NAMALWA (cell line): ENCODE measurements at places on chromosomes 6 and 20.

DNA sequence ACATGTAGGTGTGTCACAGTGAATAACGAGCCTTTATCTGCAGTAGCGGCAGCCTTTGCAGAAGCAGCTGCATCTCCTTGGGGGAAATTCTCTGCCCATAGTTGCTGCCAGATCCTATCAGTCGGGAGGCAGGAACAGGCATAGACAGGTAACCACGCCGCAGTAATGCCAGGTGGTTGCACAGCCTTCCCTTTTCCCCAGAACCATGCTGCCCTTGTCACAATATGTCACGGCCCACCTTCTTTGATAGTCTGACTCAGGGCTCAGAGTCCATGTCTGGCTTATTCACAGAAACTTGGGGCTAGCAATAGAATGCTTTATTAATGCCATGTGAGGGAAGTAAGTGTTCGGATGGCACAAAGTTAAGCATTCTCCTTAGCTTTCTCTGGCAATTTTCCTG, 76.6 kb downstream of the F13A1 start:
- no peak for DNase-seq

- DNase-seq, result no peak
These were observed 53.8 kb upstream of the GMPR start for GRCh38 chr6:16184551-16184950.

GRCh38 chr6:95946906-95947305, 68.9 kb upstream of the FUT9 start:
- DNase-seq, result no peak

DNA sequence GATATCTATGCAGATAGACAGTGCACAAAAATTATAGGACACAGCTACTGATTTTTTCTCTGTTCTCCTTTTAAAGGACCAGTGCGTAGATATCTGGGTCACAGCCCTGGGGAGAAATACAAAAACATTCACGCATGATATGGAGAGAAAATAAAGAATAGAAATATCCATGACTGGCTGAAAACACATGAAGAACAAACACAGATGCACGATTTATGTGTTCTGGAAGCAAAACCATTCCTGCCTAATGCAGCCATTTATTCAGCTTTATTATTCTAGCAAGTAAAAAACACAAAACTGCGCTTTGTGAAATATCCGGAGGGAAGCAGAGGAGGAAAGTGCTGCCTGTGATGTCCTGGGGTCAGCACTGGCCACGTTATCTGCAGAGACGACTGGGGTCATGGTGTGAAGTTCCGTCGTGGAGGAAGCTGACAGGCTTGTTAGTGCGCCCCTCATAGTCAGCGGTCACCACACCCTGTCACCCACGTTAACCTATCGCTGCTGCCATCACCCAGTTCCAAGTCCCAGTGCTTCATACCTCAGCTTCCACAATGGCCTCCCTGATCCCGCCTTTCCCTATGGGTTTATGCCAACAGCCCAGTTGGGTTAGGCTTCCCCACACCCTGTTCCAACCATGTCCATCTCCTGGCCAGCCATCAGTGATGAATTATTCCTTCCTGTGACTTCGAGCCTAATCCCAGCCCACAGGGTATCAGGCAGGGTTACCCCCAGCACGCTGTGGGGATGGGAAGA, 86.6 kb upstream of the RPS6KA2 start:
- no peak for DNase-seq

GRCh38 chr6:49325891-49326290, 137.2 kb downstream of the MMUT start:
- DNase-seq, result no peak

DNA sequence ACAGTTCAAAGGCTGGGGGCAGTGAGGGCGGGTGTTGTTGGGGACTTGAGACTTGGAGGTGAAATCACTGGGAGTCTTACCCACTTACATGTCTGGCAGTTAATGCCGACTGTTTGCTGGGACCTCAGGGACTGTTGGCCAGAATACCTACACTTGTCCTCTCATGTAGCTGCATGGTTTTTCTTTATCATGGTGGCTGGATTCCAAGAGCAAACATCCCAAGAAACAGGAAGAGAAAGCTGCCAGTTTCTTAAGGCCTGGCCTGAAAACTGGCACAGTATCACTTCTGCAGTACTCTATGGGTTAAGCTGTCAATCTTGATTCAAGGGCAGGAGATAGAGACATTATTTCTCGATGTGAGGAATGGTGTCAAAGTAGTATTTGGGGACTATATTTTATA, 19.8 kb upstream of the C6orf62 start:
- DNase-seq, result no peak

GRCh38 chr6:42099340-42100028, 42.9 kb downstream of the C6orf132 start:
- no peak for DNase-seq

DNA sequence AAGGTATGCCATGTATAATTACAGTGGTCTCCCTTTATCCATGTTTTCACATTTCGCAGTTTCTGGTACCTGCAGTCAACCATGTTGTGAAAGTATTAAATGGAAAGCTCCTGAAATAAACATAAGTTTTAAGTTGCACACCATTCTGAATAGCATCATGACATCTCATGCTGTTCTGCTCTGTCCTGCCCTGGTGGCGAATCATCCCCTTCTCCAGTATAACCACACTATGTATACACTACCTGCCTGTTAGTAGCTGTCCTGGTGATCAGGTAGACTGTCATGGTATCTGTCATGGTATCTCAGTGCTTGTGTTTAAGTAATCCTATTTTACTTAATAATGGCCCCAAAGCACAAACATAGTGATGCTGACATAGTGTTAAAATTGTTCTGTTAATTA, 97.1 kb downstream of the ZFAND3 start:
- no peak for DNase-seq

- no peak for DNase-seq
These were observed 18.6 kb upstream of the FAM135A start for GRCh38 chr6:70394518-70395300.

DNA sequence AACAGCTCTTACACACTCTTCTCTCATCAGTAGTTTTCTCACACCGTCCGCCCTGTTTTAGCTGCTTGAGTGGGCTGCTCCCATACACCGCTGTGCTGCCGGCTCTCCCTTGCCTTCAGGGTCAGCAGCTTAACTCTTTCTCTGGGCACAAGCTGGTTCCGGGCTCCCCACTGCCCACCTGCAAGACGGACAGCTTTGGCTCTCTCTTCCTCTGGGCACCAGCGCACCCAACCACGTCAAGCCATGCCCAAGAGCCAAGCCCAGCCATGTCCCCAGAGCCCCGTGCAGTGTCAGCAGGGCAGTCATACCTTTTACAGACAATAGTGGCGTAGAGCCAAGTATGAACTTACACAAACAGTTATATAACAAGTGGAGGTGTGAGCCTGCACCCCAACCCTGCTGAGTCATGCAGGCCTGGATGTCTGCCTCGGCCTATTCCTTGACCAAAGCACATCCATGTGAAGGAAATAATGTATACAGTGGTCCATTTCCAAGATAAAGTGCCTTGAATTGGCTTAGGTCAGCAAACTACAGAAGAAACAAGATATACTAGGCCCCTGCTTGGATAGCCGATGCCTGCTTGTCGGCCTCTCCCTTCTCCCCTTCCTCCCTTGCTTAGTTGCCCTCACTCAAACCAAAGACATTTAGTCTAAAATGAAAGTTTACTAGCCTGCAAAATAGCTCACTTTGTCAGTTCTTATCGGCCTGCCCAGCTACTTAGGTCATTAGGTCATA, 89.3 kb downstream of the JPH2 start:
- DNase-seq, result no peak

GRCh38 chr6:2982426-2983117, 11.2 kb upstream of the SERPINB6 start:
- no peak for DNase-seq

DNA sequence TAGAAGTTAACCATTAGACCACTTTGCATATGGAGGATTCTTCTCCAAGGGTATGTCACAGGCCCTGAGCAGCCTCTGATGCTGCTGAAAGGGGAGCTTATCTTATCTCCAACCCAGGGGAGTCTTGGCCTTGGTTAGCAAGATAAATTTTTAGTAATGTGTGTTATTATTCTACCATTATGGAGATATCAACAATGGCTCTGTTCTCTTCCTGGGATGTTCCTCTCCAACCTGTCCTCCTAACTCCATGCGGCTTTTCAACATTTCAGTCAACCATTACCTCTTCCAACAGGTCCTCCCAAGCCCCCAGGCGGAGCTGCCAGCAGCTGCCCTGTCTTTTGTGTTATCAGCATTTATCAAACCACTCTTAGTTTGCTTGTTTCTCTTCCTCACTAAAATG, 48.4 kb upstream of the FOXC1 start:
- DNase-seq, result no peak

DNA sequence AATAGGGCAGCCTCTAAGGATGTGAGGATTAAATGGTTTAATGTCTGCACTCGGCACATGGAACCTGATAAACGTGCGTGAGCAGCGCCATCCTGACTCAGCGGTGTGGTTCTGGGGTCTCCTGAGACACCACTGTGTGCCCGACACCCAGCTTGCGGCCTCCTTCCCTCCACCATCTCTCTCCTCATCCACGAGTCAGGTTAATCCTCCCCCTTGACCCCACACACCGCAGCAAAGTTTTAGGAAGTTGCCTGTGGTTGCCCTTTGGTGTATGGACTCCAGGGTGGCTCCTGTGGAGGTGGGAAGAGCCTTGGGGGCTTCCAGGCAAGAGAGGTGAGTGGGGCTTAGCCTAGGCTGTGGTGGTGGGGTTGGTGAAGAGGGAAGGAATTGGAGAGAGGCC, 68.2 kb downstream of the PHACTR3 start:
- DNase-seq, result no peak

DNA sequence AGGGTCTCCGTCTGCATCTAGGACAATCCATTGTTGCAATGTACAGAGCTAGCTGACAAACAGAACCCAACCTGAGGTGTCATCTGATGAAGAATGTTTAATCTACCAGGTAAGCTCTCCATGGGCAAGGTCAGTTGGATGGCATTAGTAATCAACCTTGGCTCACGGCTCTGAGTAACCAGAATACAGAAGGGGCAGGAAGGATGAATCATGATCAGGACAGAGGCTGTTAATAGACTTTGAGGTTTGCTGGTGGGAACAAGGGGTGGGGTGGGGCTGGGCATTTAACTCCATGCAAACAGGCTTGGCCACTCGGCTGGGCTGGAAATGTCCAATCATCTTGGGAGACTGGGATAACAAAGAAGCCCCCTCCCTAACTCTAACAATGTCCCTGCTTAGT, 77.1 kb upstream of the MRPS10 start:
- DNase-seq, result no peak

GRCh38 chr6:46174904-46175303, 4.1 kb upstream of the ENPP5 start:
- DNase-seq, result no peak

GRCh38 chr20:881051-881782, 34.9 kb downstream of the ANGPT4 start:
- DNase-seq, result no peak

- DNase-seq, result no peak
These were observed 526.5 kb downstream of the NKAIN2 start for GRCh38 chr6:124330197-124330596.

GRCh38 chr6:10410207-10411050, 4.4 kb downstream of the TFAP2A start:
- DNase-seq, result no peak

GRCh38 chr20:14189794-14190402, 147.5 kb downstream of the FLRT3 start:
- peak; percentile 33 for DNase-seq

DNA sequence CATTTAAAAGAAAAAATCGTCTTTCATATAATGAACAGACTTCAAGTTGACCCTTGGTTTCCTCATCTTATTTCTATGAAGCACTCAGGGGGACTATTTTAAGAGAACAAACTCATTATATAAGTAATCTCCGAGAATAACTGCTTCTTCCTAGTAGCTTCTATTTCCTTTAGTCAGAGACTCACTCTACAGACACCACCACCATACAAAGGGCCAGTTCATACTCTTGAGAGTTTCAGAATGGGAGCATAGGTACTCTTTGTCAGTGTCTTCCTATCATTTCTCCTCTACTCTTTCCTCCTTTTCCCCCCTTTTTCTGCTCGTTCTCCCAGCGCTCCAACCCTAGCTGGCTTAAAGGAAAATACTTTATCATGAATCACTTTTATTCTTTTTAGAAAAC, 104.9 kb downstream of the CDKAL1 start:
- no peak for DNase-seq

DNA sequence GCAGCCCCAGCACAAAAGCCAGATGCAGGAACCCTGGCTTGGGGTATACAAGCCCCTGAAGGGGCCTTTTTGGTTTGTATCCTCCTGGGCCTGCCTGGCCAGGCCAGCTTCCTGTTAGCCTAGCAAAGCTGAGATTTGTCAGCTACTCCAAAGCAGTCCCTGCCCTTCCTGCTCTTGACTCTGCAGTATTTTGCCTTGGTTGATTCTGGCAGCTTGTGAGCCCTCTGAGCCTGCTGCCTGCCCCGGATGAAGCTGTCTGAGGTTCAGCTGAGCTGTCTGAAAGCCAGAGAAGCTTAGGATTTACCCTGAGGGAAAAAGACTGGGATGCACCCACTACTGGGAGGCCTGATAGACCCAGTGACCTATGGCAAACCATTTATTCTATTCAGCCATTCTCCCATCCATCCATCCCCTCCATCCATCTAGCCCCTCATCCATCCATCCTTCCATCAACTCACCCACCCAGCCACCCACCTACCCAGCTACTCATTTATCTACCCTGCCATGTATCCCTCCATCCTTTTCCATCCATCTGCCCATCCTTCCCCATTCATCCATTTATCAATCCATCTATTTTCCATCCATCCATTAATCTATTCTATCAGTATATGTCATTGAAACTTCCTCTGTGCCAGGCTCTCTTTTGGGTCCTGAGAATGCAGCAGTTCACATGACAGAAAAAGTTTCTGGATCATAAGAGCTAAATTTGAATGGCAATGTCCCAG, 307.5 kb downstream of the DHX35 start:
- DNase-seq, result no peak

DNA sequence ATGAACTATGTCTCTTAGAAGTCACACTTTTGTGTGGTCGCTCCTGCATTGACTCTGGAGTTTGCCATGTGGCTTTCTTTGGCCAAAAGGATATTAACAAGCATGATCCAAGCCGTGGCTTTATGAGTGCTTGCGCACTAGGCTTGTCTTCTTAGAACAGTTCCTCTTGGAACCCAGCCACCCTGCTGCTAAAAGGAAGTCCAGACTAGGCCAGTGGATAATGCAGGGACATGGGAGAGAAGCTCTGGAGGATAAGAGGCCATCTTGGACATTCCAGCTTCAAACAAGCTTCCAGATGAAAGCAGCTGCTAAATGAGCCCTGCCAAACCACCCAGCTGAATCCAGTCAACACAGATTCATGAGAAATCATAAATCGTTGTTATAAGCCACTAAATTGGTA, 346.4 kb downstream of the CDC5L start:
- DNase-seq, result no peak

- DNase-seq, result no peak
These were observed 126.8 kb upstream of the BEND6 start for GRCh38 chr6:56827908-56828649.

DNA sequence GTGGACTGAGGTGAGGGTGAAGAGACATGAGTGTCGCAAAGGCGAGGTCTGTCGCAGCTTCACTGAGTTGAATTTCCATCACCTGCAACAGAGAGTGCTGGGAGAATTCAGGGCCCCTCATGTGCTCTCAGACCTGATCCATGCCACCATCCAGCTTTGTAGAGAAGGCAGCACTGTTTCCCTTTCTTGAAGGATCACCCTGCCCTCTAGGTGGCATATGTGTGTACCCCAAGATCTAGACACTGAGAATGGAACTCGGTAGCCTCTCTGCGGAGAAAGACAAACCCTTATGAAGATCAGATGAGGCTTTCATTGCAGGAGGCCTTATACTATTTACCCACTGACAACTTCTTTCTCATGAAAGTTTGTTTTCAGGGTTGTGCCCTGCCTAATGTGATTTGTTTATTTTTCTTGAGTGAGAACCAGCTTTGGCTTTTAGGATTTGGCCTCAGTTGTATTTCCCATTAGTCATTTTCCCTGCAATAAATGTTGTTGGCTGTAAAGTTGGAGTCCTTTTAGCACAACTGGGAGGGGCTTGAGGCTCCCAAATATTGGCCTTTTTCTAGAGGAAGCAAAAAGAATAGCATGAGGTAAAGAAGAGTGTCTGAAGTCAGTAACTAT, 811.3 kb downstream of the DHX35 start:
- no peak for DNase-seq
